ENCODE measurements at places on chromosomes 11 and 22.

DNA sequence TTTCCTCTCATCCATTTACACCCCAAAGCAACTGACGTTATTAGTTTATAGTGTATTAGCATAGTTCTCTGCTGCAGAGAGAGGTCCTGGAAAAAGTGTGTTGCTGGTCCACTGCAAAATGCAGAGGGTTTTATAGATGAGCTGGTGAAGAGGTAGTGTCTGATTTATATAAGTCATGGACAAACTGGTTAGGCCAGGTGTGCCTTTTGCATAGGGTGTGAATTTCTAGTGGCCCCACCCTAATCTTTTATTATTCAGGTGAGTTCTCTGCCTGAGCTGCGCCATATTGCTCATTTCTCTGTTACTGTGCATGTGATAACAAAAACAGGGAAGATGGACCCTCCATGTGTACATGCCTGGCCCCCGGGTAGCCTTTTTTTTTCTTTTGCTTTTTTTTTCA is 43.1 kb upstream of the TRIM77 start:
- DNase-seq: no peak

- no peak for DNase-seq
These were observed 375.1 kb downstream of the BUD13 start for GRCh38 chr11:116397602-116398084.

GRCh38 chr22:47307822-47308221 is 545.4 kb downstream of the TBC1D22A start:
- DNase-seq: no peak

DNA sequence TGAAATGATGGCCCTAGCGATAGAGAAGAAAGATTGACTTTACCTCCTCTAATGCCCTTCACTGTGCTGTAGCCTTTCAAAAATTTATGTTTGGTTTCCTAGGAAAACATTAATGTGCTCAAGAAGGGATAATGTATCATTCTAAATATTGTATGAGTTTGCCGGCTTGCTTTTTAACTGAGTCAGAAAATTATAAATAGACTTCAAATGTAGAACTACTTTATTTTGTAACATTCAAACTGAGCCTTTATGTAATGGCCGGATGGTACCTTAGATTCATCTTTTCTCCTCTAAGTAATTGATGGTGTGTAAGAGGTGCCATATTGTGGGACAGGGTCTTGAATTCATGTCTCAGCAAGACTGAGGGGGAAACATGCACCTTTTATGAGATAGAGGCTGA is 57.7 kb downstream of the BID start:
- DNase-seq: no peak

DNA sequence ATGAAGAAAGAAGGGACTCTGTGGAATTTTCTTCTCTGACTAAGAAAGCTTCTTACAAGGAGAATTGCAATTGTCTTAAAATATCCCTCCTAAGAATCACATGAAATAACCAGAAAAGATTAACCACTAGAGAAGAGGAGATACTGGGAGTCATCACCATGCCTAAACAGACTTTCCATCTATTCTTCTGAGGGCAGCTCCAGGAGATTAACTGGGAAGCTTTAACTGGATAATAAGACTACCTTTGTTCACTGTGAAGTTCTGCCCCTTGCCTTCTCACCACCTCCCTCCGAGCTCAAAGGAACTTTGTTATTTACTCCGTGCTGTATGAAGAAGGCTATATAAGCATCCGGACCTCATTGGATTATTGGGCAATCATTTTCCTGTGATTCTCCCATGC is 24.5 kb upstream of the MMP7 start:
- DNase-seq: no peak

DNA sequence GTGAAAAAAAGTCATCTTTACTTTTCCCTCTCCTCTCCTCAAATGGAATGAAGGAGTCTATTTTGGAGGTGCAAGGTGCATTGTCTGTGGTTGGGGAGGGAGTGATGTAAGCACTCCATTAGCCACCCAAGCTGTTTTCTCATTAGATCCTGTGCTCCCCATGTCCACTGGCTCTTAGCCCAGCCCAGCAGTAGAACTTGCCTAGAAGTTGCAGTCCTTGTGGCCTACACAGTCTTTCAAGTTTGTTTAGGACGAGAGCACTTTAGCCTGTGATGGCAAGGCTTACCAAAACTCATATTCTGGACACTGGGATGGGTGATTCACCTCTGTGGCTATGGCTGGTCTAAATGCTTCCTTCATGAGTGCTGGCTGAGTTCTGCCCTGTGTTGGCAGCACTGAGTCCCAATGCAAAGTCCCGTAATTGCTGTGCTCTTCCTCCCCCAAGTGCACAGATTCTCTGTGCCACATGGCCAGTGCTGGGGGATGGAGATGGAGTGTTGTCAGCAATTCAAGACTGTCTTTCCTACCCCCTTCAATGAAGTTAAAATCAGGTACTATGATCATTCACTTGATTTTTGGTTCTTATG is 15.8 kb downstream of the SLC22A25 start:
- no peak for DNase-seq

DNA sequence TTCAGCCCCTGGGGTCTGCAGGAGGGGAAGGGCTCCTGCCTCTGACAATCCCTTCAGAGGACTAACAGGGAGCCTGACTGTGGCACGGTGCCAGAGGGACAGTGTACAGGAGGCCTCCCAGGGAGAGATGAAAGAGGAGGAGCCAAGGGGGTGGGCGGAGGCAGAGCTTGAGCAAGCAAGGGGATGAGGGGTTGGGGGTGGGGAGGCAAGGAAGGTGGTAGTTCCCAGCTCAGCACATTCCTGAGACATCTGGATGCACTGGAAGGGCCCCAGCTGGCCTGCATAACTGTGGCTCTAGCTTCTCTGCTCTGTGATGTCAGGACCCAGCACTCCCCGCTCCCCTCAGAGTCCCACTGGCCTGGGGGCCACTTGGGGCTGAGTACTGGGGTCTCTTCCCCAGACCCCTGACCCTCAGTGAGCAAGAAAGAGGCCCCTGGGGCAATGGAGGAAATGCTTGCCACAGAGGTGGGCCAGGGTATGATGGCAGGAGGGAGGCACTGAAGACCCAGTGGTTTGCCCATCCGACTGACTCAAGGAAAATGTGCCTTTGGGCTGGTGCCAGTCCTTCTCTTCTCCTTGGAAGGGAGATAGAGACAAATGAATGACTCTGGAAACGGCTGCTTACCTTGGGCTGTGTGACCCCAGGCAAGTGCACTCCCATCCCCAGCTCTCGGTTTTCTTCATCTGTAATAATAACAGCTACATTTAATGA is 13.3 kb downstream of the CREB3L1 start:
- DNase-seq: no peak

GRCh38 chr22:37174964-37175363 is 13.1 kb downstream of the C1QTNF6 start:
- DNase-seq: no peak

DNA sequence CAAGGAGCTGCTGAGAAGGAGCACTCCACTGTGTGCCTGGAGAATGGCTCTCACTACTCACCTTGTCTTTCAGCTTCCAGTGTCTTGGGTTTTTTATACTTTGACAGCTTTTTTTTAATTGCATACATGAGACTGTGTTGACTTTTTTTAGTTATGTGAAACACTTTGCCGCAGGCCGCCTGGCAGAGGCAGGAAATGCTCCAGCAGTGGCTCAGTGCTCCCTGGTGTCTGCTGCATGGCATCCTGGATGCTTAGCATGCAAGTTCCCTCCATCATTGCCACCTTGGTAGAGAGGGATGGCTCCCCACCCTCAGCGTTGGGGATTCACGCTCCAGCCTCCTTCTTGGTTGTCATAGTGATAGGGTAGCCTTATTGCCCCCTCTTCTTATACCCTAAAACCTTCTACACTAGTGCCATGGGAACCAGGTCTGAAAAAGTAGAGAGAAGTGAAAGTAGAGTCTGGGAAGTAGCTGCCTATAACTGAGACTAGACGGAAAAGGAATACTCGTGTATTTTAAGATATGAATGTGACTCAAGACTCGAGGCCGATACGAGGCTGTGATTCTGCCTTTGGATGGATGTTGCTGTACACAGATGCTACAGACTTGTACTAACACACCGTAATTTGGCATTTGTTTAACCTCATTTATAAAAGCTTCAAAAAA is 72.6 kb downstream of the NCAPD3 start:
- no peak for DNase-seq

DNA sequence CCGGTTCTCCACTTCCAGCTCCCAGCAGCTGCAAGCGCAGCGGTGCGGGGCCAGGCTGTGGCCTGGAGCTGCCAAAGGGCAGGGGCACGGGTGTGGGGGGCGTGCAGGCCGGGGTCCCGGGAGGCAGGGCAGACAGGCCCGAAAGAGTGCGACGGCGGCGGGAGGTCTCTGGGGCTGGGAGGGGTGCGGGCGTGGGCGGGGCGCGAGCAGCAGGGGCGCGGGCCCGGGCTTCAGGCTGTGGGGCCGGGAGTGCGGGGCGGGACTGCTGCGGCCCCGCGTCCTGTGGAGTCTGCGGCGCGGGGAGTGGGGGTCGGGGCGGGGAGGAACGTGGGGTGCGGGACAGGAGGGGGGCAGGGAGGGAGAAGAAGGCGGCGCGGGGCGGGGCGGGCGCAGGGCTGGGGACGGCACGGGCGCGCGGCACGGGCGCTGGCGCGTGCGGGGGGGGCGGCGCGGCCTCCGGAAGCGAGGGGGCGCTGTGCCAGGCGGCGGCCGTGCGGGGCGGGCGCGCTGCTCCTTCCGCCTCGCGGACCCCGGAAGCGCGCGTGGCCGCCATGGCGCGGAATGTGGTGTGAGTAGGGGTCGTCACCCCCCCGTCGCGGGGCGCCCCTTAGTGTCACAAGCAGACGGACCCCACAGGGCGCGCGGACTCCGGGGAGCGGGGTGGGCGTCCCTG is at the start of gene MRPL23:
TSS of gene MRPL23 (plus strand) at position 521 of the 673 bp plus-strand sequence. CDS start at position 552, 31 bp downstream.
- no peak for DNase-seq

DNA sequence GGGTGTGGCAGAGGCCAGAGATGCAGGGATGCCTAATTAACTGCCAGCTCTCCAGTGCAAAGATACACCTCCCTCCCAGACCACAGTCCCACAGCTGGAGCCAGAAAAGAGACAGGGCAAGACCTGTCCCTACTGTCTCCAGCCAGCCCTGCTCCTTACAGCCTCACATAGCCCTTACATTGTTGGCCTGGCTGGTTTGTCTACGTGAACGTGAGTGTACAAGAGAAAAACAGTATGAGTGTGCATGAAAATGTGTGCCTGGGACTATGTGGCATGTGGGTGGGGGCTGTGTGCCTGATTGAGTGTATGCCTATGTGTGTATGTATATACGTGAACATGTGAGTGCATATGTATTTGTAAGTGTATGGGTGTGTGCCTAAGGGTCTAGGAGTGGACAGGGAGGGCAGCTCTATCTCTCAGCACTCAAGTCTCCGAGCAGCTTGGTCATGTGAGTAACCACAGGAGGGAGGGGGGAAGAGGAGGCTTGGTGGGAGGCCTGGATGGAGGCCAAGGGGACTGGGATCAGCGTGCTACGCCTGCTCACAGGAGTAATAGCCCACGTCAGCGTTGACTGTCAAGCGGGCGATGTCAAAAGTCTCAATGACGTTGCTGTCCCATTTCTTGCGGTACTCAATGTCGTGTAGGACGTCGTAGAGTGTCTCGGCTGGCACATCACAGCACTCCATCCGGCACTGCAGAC is 6.6 kb upstream of the ARAP1 start:
- no peak for DNase-seq

- DNase-seq: no peak
These were observed 96.1 kb downstream of the SLC1A2 start for GRCh38 chr11:35323076-35323868.

DNA sequence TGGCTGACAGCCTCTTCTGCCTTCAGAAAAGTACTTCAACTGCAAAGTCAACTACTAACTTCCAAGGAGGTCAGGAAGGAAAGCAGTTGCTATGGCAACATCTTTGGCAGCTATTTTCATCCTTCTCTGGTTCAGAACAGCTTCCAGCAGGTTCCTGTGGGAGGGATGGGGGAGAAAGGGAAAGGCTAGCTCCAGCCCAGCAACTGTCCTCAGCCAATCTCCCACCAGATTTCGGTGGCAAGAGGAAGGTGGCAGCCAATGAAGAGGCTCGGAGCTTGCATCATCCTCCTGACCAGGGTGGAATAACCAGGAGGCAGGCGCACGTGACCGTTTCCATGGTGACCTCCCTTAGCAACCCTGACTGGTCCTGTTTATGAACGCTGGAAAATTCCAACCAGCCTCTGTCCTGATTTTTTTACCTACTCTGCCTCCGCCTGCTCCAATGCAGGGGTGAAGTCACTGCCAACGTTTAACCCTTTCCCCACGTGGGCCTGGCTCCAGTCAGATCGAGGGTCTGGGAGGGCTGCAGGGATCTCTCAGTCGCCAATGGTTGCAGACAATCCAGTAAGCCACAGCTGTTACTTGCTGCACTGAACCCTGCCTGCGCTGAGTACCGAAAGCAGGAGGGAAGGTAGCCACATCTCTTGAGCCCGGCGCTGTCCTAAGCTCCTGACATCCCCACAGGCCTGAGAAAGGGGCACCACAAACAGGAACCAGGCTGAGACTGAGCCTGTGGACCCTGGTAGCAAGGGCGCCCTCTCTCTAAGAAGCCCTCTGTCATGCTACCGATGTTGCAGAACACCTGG is 11.2 kb upstream of the MALAT1 start:
- DNase-seq: peak; percentile 99

DNA sequence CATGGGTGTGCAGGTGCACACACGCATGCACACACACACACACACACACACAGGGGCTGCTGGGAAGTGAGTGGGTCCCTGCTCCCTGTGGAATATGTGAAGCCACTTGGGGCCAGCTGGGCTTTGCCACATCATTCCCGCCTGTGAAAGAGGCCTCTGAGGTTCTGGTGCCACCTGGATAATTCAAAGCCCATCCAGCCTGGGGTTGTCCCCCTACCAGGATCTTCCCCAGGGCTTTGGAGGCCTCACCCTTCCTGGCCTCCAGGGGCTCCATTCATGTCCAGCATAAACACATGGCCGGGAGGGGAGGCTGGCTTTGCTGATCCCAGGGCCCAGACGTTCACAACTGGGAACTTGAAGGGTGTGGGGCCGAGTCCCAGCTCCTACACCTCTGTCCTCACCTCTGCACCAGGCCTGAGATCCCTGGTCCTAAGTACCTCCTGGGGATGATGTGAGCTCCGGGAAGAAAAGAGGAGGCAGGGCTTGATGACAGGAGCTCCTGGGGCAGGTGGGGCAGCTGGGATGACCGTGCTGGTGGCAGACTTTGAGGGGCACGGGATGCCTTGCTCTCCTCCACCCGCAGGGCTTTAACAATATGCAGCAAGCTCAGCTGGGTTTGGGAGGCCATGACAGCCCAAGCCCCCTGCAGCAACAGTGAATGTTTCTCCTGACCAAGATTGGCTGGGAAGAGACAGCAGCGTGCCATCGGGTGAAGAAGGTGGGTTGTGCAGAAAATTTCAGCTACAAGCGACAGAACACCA is 14.2 kb downstream of the LINC01488 start:
- DNase-seq: no peak

GRCh38 chr11:126122863-126123262 is 60.2 kb upstream of the CDON start:
- no peak for DNase-seq

DNA sequence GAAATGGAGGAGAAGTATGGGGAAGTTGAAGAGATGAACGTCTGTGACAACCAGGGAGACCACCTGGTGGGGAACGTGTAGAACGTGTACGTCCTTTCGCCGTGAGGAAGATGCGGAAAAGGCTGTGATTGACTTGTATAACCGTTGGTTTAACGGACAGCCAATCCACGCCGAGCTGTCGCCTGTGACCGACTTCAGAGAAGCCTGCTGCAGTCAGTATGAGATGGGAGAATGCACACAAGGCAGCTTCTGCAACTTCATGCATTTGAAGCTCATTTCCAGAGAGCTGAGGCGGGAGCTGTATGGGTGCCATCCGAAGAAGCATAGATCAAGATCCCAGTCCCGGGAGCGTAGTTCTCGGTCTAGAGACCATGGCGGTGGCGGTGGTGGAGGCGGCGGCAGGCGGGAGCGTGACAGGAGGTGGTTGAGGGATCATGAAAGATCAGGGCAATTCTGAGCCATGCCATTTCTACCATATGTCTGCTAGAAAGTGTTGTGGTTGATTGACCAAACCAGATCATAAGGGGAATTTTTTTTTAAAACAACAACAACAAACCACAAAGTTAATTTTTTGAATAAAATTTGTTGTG is 36.8 kb upstream of the PHOX2A start:
- no peak for DNase-seq

Measured in DMS 273 treated with DMSO at 0.1 percent for 48 hours (cell line).